ENCODE measurements at places on chromosomes 4 and X.
A peak's percentile ranks its signal among the peaks of the same experiment; 100 is the strongest.

DNA sequence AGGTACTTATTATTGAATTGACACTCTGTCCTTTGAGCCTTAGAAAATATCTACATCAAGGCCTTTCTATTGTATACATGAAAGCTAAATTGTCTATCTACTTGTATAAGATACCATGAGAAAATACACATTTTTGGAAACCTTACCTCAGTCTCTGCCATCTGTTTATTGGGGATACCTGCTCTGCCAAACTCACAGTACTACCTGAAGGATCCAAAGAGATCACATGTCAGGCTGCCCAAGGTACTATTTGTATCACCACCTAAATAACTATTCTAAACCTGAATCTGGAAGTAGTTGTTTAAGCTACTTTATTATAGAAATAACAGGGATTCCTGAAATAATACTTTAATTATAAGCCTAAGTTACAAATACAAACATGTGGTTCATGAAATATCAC, 126.2 kb downstream of the PALLD start:
- no peaks in the 10 kb centered on the region for H3K27me3 ChIP-seq
- no peaks in the 10 kb centered on the region for H3K36me3 ChIP-seq
- no peak overlapping the region for H3K4me3 ChIP-seq
- DNase-seq = no peak

DNA sequence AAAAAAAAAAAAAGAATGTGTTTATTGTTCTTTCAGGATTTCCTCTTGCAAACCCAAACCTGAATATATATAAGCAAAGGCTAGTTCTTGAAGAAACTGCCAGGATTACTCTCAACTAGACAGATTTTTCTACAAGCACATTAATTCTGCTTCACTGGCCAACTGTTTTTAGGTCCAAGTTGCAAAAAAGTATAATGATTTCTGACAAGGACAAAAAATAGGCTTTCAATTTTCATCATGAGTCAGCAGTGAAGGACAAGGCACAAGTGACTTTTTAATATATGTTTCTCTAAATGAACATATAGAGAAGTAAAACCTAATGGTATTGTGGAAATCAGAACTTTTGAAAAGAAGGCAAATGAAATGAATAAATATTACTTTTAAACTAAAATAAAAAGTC, 73.7 kb downstream of the ELOVL6 start:
- H3K4me1 ChIP-seq = peaks cover 20% of the 10 kb centered on the region
- no peak overlapping the region for H3K27ac ChIP-seq
- no peaks in the 10 kb centered on the region for H3K36me3 ChIP-seq

DNA sequence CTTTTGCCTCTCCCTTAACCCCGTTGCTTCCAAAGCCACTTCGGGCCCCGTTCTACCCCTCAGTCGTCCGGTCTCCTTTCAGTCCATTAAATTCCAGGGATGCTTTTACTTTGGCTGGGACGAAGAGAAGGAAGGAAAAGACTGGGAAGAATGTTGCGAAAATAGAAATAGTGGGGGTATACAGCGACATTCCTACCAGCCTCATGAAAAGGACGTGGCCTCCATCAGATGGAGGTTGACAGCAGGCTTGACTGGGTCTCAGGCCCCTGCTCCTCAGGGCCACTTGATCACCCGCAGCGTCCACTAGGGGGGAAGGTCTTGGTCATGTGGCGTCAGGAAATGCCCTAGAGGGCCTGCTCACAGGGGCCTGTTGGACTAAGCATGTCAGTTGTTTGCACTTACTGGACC, 657 bp upstream of the ANKRD50 start:
- H3K27me3 ChIP-seq = no peaks in the 10 kb centered on the region
- H3K4me3 ChIP-seq = no peak overlapping the region
- peaks cover 16% of the 10 kb centered on the region for H3K4me1 ChIP-seq
- H3K36me3 ChIP-seq = peaks cover 5% of the 10 kb centered on the region

- H3K27me3 ChIP-seq = no peaks in the 10 kb centered on the region
- no peaks in the 10 kb centered on the region for H3K36me3 ChIP-seq
- no peak overlapping the region for H3K27ac ChIP-seq
- H3K4me3 ChIP-seq = no peak overlapping the region
- no peaks in the 10 kb centered on the region for H3K4me1 ChIP-seq
Observed at GRCh38 chr4:113112338-113112978, 63.0 kb downstream of the ANK2 start.

DNA sequence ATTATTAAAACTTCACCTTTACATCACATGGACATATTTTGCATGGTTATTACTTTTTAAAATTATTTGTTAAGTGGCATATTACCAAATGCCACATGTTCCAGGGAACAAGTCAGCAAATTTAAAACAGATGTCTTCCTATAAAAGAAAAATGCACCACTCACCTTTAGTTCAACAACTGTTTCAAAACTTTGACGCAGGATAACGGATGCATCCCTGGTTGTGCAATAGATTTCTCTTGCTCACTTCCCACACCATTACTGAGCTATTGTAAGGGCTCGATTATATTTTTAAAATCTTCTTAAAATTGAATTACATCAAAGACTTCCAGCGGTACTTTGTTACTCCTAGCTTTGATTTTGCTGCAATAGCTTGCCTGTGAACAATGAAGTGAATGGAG, 93.0 kb upstream of the ARHGAP24 start:
- DNase-seq = no peak
- H3K27me3 ChIP-seq = no peaks in the 10 kb centered on the region
- H3K36me3 ChIP-seq = no peaks in the 10 kb centered on the region
- no peaks in the 10 kb centered on the region for H3K4me1 ChIP-seq
- no peak overlapping the region for H3K4me3 ChIP-seq

GRCh38 chr4:40182954-40183353, 13.9 kb upstream of the RHOH start:
- no peak for DNase-seq
- peak overlapping the region; percentile 81 for H3K27ac ChIP-seq
- no peak overlapping the region for H3K4me3 ChIP-seq
- no peaks in the 10 kb centered on the region for H3K27me3 ChIP-seq

DNA sequence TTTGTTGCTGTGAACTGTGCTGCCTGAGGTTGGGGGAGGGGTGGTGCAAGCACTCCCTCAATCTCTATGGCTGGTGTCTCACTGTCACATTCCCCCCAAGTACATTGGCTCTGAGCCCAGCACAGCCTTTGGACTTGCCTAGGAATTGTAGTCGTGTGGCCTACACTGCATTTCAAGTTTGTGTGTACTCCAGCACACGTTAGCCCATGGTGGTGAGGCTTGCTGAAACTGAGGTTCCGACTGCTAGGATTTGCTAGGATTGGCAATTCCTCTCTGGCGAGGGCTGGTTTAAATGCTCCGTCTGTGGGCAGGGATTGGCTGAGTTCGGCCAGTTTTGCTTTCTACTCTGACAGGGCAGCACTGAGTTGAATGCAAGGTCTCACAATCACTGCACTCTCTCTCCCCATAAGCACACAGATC, 121.7 kb upstream of the CXXC4 start:
- no peaks in the 10 kb centered on the region for H3K4me1 ChIP-seq
- no peak for DNase-seq
- no peak overlapping the region for H3K4me3 ChIP-seq
- no peaks in the 10 kb centered on the region for H3K27me3 ChIP-seq

- H3K36me3 ChIP-seq = no peaks in the 10 kb centered on the region
- no peak overlapping the region for H3K27ac ChIP-seq
- H3K4me3 ChIP-seq = no peak overlapping the region
- peaks cover 52% of the 10 kb centered on the region for H3K27me3 ChIP-seq
Observed at GRCh38 chrX:132009350-132009749, 13.8 kb upstream of the STK26 start.

DNA sequence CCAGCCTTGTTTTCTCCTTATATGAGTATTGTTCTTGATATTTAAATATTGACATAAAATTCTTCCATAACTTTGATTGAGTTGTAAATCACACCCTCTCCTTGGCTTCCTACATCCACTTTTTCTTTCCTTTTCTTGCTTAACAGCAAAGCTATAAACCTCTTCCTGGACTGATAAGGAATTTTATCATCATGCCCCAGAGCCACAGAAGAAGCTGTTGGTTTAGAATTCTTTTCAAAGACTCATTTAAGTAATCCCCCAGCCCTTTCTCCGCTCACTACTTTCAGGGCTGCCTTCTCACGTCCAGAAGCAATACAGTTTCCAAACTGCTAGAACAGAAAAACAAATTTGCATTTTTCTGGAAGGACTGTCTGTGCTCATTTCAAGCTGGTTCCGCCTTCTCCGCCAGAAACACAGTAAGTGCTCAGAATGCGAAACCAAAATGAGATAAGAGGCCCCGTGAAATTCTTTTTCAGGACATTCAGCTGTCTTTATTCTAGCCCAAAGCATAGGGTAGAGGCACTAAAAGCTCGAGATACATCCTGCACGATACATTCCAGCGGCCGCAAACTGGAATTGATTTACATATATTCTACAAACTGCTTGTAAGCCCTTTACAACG, 849 bp downstream of the MID1 start:
- peak overlapping the region; percentile 57 for H3K27ac ChIP-seq
- H3K27me3 ChIP-seq = no peaks in the 10 kb centered on the region
- peak overlapping the region; percentile 79 for H3K4me3 ChIP-seq
- H3K36me3 ChIP-seq = no peaks in the 10 kb centered on the region
- peaks cover 33% of the 10 kb centered on the region for H3K4me1 ChIP-seq

- DNase-seq = no peak
- no peak overlapping the region for H3K27ac ChIP-seq
- no peaks in the 10 kb centered on the region for H3K27me3 ChIP-seq
Observed at GRCh38 chrX:119466970-119467369, 1.3 kb upstream of the SLC25A5 start.

- H3K36me3 ChIP-seq = no peaks in the 10 kb centered on the region
- no peaks in the 10 kb centered on the region for H3K4me1 ChIP-seq
- peak within 1 kb of the TSS; percentile 88 for H3K4me3 ChIP-seq
- H3K27ac ChIP-seq = no peak within 1 kb of the TSS
- peaks cover 27% of the 10 kb centered on the region for H3K27me3 ChIP-seq
Observed at GRCh38 chr4:93828332-93828994, at the start of gene ATOH1. ATOH1 (plus strand) TSS chr4:93828753; CDS start chr4:93828927, 174 bp downstream.

- peaks cover 8% of the 10 kb centered on the region for H3K27me3 ChIP-seq
- H3K27ac ChIP-seq = peak within 1 kb of the TSS; percentile 39
- no peaks in the 10 kb centered on the region for H3K36me3 ChIP-seq
- peak within 1 kb of the TSS; percentile 72 for H3K4me3 ChIP-seq
Observed at GRCh38 chrX:55489314-55490009, at the start of gene USP51. USP51 (minus strand) TSS chrX:55489848; CDS start chrX:55488939, 909 bp downstream.

DNA sequence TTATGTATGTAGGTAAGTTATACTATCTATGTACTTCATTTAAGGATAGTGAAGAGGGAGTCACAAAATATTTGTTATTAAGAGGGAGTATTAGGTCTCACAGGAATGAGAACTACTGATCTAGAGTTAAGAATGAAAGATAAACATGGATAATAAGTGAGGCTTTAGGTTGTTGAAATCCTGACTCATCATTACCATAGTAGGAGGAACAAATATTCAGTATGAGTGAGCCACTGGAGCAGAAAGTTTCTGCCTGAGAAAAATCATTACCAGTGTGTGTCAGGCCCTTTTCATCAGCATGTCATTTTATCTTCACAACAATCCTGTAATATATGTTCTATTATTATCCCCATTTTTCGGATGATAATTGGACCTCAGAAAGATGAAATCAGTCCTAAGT, 27.2 kb upstream of the IGSF1 start:
- DNase-seq = no peak
- H3K4me3 ChIP-seq = no peak overlapping the region
- no peaks in the 10 kb centered on the region for H3K36me3 ChIP-seq
- H3K4me1 ChIP-seq = no peaks in the 10 kb centered on the region
- peaks cover 97% of the 10 kb centered on the region for H3K27me3 ChIP-seq

DNA sequence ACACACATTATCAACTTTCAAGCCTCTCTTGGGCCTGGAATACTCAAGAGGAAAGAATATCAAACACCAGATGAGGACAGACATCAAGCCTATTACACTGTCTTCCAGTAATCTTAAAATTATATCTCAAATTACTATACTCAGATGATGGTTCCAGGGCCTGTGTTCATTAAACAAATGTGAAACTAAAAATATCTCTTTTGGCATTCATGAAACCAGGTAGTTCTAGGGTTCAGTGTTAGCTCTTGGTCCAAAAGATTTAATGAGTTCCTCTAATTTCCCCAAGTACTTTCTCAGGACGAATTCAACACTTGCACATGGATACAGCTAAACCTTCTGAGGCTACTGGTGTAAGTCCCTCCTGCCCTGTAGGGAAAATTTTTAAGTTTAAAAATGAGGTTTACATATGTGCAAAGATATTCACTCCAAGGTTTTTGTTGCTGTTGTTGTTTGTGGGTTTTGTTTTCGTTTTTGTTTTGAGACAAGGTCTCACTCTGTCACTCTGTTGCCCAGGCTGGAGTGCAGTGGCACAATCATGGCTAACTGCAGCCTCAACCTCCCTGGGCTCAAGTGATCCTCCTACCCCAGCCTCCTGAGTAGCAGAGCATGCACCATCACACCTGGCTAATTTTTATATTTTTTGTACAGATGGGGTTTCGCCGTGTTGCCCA, 79.4 kb downstream of the USP46 start:
- no peak overlapping the region for H3K27ac ChIP-seq
- H3K27me3 ChIP-seq = no peaks in the 10 kb centered on the region
- peaks cover 5% of the 10 kb centered on the region for H3K4me1 ChIP-seq
- no peaks in the 10 kb centered on the region for H3K36me3 ChIP-seq
- DNase-seq = no peak

GRCh38 chr4:20428436-20429160, 176.9 kb downstream of the SLIT2 start:
- DNase-seq = peak; percentile 14
- peaks cover 18% of the 10 kb centered on the region for H3K4me1 ChIP-seq
- no peak overlapping the region for H3K4me3 ChIP-seq
- H3K36me3 ChIP-seq = no peaks in the 10 kb centered on the region

DNA sequence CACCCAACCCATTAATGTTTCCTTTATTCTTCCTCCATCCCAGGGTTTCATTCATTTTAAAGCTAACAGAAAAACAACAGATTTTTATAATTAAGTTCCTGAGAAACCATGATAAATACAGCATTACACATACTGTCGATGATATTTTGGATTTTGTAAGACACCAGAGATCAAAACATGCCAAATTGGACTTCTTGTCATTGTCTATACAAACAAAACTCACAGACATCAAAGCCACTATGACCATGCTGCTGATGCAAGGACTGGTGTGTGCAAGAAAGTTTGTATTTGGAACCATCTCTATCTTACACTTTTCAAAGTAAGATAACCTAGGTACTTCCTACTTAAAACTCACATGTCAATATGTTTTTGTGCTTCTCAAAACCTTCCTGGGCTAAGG, 294.0 kb upstream of the UGT8 start:
- H3K4me1 ChIP-seq = no peaks in the 10 kb centered on the region
- no peak for DNase-seq
- H3K27ac ChIP-seq = no peak overlapping the region
- H3K4me3 ChIP-seq = no peak overlapping the region
- H3K27me3 ChIP-seq = no peaks in the 10 kb centered on the region
- no peaks in the 10 kb centered on the region for H3K36me3 ChIP-seq
